ENCODE measurements at places on chromosomes 1 and 21.

DNA sequence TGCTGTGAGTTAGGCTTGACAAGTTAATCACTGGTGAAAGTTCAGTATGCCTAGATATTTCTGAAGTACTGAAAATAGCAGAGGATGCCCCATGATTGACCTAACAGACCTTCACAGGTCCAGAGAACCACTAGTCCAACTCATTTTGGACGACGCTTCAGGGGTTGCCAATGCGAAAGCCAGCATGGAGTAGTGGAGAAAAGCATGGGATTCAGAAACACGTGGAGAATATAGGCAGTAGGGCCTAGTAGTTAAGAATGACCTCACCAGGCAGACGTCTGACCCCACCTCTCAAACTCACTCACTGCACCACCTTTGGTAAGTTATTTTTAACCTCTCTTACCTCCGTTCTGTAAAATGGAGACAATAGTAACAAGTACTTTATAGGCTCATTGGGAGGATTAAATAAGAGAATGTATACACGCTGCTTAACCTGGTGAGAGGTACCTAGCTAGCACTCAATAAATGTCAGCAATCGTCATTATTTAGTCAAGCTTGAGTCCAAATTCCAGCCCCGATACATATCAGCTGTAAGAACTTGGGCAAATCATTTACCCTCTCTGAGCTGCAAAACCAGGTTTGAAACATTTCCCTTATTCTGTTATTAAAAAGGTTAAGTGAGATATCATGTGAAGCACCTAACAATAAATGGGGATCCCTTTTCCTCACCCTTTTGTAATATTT, 13.2 kb downstream of the PLPP3 start:
- DNase-seq: no peak

GRCh38 chr21:39972976-39973770, 105.9 kb downstream of the PCP4 start:
- DNase-seq: no peak

DNA sequence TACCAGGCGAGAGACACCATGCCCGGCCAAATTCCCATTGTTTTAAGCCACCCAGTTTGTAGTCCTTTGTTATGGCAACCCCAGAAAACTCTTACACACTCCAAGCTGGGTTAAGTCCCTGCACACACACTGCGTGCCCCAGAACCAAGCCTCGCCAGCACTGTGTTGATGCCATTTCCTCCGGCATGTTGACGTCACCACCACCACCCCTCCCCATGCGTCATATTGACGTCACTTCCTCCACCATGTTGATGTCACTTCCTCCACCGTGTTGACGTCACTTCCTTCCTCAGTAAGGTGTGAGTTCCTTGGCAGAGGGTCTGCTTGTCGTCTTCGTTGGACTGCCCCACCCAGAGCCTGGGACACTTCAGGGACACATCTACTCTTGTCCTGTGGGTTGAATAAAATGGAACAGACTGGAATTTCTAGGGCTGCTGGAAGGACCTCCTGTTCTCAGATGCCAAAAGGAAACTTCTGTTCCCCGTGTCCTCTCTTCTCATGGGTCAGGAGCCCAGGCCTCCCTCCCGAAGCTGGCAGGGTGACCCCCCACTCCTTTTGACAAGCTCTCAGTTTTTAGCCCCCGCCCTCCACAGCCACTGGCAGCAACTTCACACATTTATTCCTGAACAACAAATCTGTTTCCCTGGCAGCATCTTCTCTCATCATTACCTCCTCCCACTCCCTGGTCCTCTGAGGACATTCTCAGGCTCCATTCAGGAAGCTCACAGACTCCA, 643.3 kb downstream of the NPHP4 start:
- DNase-seq: no peak

GRCh38 chr1:245067257-245067656, 87.5 kb upstream of the KIF26B start:
- DNase-seq: peak; percentile 22

DNA sequence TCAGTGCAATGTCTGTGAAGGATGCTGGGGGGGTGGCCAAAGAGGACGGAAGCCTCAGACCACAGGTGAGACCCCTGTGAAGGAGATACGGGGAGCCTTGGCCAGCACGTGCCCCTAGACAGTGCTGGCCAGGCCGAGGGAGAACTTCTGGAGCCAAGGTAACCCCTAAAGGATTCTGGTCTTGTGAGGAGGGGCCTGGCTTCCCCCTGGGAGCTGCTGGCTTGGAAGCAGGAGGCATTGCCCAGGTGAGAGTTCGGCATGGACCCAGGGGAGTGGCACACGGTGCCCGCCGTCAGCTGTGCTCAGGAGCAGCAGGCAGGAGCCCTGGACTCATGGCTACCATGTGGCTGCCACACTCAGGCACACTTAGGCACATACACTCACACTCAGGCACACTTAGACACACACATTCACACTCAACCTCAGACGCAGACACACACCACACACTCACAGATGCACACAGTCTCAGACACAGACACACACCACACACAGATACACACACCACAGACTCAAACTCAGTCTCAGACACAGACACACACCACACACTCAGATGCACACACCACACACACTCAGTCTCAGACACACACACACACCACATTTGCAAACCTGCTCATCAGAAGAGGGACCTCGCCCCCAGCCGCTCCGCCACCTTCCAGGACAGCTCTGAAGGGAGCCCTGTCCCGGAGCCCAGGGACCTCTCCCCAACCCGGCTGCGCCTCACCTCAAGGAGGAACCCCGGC, 1.1 kb upstream of the COL6A2 start:
- DNase-seq: no peak

GRCh38 chr1:65255656-65256050, 53.7 kb upstream of the DNAJC6 start:
- DNase-seq: no peak
